Cardiac septum (tissue), 1 donor: ENCODE measurements at places on chromosomes 11 and 22.
A peak's percentile ranks its signal among the peaks of the same experiment; 100 is the strongest.

DNA sequence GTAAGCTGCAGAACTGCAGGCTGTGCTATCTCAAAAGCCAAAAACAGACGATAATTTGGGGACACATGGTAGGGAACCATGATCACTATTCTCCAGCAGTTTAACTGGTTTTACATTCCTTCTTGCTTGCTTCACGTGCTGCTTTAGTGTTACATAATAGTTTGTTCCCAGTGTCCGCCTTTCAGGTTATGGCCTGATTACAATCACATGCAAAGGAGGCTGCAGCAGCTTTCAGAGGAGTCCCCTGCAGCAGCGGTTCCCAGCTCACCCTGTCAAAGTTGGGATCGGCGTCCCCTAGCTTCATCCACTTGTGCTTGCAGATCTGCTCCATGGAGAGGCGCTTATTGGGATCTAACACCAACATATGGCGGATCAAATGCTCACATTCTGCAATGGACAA lies 39.2 kb upstream of the APOA1 start:
- DNase-seq = no peak

- DNase-seq = no peak
Measured at GRCh38 chr11:30902929-30903328, 316.8 kb upstream of the MPPED2 start.

GRCh38 chr11:44090539-44090938 lies 4.9 kb upstream of the EXT2 start:
- DNase-seq = no peak

DNA sequence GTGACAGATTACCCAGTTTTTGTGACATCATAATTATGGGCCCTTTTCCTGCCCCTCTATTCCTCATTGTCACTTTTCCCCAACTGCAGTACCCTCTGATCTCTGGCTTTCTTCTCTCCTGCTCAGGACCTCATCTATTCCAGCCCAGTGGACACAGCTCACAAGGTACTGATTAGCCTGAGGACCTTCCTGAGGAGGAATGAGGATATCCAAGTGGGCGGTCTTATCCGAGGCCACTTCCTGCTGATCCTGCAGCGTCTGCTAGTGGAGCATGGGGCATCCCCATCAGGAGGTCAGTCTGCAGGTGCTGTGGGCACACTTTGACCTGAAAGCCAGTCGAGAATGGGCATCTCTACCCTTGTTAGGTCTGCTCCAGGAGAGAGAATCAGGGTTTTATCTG lies 24.5 kb upstream of the CCDC134 start:
- peak; percentile 5 for DNase-seq

DNA sequence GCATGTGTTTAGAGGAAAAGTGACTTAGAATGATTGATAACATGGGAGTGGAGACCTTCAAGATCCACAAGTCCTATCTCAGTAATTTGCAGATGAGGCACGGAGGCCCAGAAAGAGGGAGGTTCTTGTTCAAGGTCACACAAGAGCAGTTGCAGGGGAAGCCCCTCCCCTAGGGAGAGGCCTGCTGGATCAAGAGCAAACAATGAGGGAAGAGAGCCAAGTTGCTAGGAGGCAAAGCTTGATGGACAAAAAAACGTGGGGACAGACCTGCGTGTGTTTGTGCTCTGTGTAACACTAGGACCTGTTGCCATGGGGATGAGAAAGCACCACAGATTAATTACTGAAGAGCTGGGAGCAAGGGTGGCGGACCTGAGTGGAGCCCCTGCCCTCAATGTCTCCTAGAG lies 6.4 kb upstream of the MFRP start:
- no peak for DNase-seq

DNA sequence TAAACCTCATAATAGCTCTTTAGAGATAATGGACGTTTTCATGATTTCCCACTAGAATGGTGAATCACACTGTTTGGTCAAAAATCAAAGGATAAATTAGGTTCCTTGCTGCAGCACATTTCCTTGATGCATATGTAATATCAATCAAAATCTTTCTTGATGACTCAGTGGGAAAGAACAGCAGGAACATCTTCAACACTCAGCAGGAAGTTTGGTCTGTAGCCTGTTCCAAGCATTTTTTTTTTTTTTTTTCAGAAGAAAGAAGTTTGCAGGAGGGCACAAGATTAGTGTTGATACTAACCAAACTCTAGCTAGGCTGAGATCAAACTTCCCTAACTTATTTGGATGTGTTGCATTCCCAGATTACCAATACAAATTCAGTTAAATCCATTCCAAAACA lies 1529.8 kb downstream of the FAM181B start:
- no peak for DNase-seq

DNA sequence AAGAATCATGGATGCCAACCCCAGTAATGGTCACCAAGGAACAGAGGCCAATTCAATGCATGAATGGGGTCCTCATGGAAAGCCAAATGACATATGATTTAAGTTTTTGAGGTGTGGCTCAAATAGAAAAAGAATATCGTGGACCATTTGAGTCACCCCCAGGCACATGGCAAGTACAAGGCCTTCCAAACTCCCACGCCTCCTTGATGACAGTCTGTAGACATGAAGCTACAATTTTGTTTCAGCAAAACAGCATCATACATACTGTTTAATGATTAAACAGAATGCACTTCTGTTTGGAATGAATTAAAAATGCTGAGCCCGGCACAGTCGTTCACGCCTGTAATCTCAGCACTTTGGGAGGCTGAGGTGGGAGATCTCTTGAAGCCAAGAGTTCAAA lies 7.4 kb downstream of the FADD start:
- no peak for DNase-seq

GRCh38 chr11:12724301-12725054 lies 50.3 kb downstream of the TEAD1 start:
- peak; percentile 85 for DNase-seq
